Fibroblast of skin of left quadriceps (primary cell): ENCODE measurements at places on chromosomes 4 and X.
A peak's percentile ranks its signal among the peaks of the same experiment; 100 is the strongest.

DNA sequence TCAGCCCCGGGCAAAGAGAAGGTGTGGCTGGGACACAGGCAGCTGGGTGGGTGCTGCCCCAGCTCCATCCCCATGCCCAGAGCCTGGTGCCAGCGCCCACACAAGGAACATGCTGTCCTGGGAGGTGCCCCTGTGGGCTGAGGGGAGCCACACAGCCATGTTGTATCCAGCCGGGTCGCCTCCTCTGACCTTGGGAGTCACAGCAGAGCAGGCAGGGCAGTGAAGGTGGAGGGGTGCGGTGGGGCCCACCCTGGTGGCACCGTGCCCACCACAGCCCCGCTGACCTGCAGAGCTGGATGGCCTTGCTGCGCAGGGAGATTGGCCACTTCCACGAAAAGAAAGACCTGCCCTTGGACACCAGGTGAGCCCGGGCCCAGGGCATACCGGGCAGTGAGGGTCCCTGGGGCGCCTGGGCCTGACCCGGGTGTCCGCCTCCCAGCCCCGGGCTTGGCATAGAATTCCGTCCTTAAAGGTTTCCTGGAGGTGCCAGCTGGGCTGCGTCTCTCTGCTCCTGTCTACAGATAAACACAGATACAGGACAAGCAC is 18.7 kb upstream of the ADD1 start:
- no peak for DNase-seq

GRCh38 chr4:38189445-38189844 is 229.2 kb downstream of the PTTG2 start:
- peak; percentile 31 for DNase-seq

GRCh38 chrX:77347572-77347971 is 99.6 kb upstream of the FGF16 start:
- DNase-seq = no peak

DNA sequence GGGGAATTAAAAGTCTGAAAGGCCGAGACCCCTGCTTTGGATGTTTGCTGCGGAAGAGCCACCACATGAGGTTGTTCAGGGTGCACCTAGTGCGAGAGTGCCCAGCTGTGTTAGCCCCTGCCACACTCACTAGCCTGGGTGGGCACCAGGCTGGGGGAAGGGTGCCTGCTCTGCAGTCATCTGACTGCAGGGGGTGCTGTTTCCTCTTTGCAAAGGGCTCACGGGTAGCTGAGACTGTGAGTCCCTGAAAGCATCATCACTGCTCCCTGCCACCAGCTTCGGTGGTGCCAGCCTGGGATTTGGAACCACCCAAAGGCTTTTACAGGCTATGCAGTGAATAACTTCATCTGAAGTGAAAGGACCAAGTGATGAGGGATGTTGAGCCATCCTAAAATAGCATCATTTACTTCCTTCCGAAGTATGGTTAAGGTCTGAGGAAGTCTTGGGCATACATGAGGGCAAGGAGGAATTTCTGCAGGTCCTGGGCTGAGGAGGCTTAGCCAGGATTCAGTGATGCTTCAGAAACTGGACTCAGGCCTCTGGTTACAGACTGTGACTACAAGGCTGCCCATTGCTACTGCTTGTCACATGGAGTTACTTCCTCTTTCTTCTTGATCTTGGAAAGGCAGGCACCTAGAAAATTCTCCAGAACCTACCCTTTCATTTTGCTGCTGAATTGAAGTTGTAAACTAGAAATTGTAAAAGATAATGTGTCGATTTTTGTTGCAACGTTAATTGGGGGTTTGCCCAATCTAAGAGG is 293.2 kb upstream of the PRPS2 start:
- no peak for DNase-seq

DNA sequence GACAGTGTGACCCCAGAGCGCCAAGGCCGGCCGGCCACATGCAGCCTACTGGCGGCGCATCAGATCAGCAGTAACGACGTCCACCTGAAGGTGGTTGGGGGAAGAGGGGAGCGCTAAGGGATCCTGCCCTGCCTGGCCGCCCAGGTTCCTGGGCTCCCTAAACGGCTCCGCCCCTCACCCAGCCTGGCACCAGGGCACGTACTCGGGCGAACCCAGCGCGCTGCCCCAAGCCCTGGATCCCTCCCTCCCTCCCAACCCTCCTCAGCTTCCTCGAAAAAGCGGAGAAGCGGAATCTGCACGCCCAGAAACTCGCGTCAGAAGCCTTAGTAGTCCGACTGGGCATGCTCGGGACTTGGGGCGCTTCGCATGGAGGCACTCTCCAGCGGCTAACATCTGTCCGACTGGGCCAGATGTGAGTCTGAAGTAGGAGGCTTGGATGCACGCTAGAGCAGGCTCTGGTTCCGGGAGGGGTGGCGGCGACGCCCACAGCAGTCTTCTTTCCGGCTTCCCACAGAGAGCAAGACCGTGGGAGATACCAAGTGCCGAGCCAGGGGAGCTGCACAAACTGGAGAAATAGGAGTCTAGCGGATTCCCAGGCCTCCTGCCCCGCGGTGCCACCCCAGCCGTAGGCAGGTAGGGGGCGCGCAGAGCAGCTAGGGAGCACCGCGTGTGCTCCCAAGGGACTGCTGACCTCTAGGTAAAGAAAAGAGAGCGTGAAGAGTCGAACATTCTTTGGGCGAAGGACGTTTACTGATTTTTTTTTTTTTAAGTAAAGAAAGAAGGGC is 114.3 kb upstream of the TEX13C start:
- peak; percentile 33 for DNase-seq

DNA sequence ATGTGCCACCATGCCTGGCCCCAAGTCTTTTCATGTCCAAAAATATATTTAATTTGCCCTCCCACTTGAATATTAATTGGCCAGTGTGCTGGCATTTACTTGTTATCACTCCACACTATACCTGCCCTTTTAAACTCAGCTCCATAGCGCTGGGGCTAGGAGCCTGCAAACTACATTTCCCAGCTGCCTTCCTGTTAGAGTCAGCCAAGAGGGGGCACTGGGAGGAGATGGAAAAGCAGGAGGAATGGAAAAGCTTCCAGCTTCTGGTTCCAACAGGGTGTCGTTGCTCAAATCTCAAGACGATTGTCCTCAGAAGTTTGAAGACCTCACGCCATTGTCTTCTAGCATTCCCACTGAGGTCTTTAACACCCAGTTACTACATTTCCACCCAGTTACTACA is 315.5 kb downstream of the BCOR start:
- no peak for DNase-seq

GRCh38 chr4:83504996-83505395 is 20.1 kb upstream of the ABRAXAS1 start:
- no peak for DNase-seq

GRCh38 chrX:10615931-10616774 is 4.2 kb downstream of the MID1 start:
- no peak for DNase-seq

GRCh38 chr4:148015058-148015457 is 283.2 kb downstream of the ARHGAP10 start:
- no peak for DNase-seq

GRCh38 chr4:123116412-123116811 is 194.0 kb upstream of the NUDT6 start:
- no peak for DNase-seq

- no peak for DNase-seq
Measured at GRCh38 chr4:186068581-186069348, at the start of gene TLR3. Gene TLR3 (plus strand): TSS chr4:186069156. CDS start chr4:186076620, 7,464 bp downstream.
